GOT3 (cell line): ENCODE measurements at places on chromosomes 4 and X.

DNA sequence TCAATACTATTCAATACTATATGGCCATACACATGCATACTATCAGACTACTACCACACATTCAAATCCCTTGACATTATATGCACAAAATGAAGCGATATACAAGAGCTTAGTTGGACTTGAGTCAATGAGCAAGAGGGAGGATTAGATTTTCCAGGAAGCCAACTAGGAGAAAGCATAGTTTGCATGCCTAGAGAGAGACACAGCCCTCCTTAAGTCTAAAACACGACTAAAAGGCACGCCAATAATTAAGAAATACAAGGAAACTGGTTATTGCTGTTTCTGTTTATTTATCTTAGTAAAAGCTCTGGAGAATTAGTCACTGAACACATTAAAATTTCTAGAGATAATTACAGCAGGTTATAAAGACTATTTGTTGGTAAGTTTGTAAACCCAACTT, 21.8 kb downstream of the MBNL3 start:
- no peak for DNase-seq

DNA sequence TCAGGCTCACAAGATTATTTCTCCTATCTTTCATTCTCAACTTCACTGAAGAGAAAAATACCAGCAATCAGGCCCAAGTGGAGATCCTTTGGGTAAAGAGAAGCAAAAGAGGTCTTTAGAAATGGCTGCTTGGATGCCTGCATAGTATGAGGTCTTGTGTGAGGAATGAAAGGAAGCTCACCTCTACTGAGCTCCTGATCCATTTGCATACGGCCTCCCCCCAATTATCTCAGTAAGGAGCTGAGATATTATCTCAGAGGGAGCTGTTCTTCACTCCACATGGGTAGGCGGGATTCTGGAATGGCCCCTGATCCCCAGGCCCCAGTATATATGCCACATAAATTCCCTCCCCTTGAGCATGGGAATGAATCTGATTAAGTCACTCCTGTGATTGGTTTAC, 75.8 kb downstream of the EVC2 start:
- no peak for DNase-seq

- DNase-seq: no peak
Measured at GRCh38 chr4:189769131-189769530, 171.5 kb upstream of the FRG1 start.

GRCh38 chr4:123343400-123344041, 53.1 kb upstream of the SPRY1 start:
- DNase-seq: no peak

- DNase-seq: no peak
Measured at GRCh38 chrX:129025376-129025775, 497.9 kb downstream of the SMARCA1 start.

GRCh38 chr4:105061731-105062130, 84.9 kb upstream of the TET2 start:
- no peak for DNase-seq

DNA sequence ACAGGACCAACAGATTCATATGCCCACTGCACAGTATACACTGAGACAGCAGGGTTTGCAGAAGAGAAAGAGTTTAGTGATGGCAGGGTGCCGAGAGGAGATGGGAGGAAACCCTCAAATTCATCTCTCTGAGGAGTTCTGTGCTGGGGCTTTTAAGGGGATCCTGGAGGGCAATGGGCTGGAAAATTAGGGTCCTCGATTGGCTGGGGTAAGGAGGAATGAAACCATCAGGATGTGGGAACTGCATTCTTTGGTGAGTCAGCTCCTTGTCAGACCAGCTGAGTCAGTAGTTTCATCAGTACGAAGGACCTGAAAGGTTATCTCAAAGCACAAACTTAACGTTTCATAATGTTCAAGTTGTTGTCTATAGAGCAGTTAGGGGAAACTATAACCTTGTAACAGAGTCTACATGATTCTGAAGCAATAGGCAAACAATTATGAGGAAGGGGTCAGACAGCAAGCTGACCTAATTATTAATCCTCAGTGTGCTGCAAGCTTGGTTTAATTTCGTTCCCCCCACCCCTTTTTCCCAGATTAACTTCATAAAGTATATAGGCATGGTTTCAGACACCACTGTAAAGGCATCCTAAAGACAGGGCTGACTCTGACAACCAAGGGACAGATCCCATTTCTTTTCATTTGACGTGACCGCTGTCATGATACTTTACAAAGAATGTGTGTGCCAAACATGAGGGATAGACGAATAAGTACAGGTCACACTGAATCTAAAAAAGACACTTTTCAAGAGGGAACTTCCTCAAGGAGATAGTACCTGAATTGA, 1.5 kb upstream of the MSMO1 start:
- peak; percentile 2 for DNase-seq

DNA sequence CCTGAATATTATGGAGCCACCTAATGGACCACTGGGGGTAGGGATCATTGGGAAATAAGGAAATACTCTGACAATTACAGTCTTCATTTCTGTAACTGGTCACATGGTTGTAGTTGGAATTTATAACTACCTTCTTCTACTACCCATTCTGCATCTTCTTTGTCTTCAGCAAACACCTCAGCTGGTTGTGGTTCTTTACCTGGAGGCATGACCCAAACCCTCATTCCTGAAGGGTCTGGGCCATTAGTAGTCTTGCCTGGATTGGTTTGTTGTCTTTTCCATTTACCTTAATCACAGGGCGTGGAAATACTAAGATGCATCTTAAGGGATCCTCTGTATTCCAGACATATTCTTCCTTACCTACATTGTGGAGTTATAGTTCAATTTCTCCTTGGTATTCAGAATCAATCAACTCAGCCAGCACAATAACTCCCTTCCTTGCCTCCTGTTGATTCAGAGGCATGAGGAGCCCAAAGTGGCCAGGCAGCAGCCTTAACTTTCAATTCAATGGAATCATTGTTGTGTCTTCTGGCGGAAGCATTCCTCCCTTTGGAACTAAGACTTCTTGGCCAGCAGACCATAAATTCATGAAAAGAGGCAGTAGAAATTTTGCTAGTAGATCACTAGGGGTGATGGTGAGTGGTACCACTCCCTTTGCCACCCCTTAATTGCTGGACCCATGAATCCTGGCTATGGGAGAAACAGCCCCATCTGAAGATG, 75.7 kb upstream of the RAP2C start:
- DNase-seq: no peak

GRCh38 chr4:68476191-68476590, 28.9 kb downstream of the TMPRSS11E start:
- no peak for DNase-seq
